ENCODE measurements at places on chromosomes 13 and 19.

DNA sequence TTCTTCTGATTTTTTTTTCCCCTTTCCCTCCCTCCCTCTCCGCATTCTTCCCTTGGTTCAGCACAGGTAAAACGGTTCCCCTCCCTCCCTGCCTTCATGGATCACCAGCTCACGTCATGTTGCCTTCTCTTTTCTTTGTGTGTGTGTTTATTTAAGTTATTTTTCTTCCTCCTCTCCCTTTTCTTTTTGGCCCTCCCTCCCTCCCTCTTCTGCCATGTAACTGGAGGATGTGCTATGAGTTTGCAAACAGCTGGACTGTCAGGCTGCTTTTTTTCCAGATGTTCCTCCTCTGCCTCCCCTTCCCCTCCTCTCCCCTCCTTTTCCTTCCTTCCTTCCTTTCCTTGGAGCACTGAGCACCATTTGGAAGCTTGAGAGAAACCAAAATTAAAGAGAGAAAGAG, 2.0 kb downstream of the LENG9 start:
- no peak for DNase-seq

GRCh38 chr13:109785141-109785891, 1.1 kb downstream of the IRS2 start:
- DNase-seq, result peak; percentile 61

GRCh38 chr19:10812902-10813404, 23.1 kb downstream of the TMED1 start:
- DNase-seq, result no peak

GRCh38 chr19:18435178-18435841, 2.6 kb downstream of the ISYNA1 start:
- no peak for DNase-seq

DNA sequence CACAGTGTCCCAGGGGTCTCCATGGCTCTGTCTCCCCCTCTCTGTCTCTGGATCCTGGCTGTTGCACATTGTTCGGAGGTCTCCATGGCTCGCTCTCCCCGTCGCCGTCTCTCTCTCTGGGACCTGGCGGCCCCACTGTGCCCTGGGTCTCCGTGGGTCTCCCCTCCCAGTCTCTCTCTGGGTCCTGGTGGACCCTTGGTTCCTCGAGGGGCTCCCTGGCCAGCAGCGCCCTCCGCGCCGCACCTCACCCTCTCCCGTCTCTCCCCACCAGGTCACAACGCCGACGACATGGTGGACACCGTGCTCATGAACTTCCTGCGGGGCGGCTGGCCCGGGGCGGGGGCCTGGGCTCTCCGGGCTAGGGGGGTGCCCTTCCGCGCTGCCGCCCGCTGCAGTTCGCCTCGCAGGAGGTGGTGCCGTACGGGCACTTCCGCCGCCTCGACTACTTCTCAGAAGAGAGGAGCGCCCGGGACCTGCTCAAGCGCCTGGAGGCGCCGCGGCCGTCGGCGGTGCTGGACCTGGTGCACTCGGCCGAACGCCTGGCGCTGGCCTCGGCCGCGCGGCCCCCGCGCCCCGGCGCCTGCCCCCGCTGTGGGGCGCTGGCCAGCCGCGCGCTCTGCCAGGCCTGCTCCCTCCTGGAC, 29.1 kb downstream of the SIGLEC5 start:
- DNase-seq, result no peak

- no peak for DNase-seq
Measured at GRCh38 chr13:112760435-112760834, 70.6 kb downstream of the ATP11A start.

GRCh38 chr13:101757446-101758039, 305.1 kb downstream of the ITGBL1 start:
- DNase-seq, result no peak

GRCh38 chr13:40780822-40781401, 8.5 kb upstream of the SLC25A15 start:
- DNase-seq, result no peak

GRCh38 chr19:34337739-34338138, 27.3 kb upstream of the GPI start:
- DNase-seq, result no peak

GRCh38 chr13:108733022-108733560, 103.7 kb downstream of the MYO16 start:
- no peak for DNase-seq

DNA sequence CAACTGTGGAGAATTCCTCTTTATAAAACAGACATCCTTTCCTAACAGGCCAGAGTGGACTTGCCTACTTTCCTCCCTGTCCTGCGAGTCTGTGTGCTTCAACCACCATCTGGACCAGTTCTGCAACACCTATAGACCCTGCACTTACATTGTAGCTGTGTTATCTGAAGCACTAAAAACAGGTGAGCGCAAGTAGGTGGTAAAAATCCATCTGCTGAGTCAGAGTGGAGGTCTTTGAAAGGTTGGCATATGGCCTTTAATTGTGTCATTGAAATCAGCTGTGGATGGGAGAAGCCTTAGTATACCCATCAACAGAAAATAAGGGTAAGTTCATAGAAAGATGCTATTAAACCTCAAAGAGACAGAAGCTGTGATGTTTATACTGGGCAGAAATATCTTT, 7.6 kb upstream of the NALCN start:
- no peak for DNase-seq

DNA sequence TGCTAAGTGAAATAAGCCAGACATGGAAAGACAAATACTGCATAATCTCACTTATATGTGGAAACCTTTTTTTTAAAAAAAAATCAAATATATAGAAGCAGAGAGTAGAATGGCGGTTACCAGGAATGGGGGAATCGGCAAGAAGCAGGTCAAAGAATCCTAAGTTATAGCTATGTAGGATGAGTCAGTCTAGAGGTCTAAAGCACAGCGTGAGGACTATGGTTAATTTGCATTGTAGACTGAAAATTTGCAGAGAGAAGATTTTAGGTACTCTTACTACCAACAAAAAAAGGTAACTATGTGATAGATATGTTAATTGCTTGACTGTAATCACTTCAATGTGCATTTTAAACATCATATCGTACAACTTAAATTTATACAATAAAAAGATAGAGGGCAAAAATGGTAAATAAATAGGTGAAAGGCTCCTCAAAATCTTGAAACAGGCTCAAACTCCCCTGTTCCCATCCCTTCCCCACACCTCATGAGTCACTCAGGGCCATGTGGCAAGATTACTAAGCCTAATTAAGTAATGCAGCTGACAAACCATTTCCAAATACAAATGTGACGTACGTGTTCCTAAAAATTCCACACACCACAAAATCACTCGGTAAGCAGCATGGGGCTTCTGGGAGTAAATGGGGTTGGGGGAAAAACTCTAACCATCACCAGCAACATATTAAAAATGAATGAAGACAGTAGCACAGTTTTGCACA, 159.0 kb downstream of the USP12 start:
- DNase-seq, result no peak

- DNase-seq, result peak; percentile 74
Measured at GRCh38 chr19:772730-773436, 22.0 kb downstream of the MISP start.

GRCh38 chr19:403221-404027, 5.5 kb downstream of the C2CD4C start:
- DNase-seq, result no peak

GRCh38 chr19:2022289-2022688, 6.8 kb upstream of the BTBD2 start:
- no peak for DNase-seq

DNA sequence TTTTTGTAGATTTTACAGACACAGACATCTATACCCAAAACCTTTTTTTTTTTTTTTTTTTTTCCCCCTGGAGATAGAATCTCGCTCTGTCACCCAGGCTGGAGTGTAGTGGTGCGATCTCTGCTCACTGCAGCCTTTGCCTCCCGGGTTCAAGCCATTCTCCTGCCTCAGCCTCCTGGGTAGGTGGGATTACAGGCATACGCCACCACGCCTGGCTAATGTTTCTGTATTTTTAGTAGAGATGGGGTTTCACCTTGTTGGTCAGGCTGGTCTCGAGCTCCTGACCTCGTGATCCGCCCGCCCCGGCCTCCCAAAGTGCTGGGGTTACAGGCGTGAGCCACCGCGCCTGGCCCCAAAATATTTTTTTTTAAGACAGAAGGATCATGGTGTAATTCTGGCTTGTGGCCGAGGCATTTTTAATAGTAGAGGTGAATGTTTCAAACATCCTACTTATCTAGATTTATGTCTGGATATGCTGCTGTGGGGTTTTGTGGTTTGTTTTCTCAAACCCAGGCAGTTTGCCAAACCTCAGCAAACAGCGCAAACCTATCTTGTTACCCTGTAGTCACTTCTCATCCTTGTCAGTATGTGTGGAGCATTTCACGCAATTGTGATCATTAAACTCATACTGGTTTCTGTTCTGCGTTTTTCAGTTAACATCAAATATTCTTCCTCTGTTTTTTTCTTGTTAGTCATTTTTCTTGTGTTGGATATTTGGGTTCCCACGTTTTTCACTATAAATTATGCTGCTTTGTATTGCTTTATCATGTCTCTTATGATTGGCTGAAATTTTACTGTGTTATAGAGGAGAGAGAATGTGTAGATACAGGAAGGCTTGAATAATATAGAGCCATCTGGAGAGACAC, 36.2 kb upstream of the GARRE1 start:
- no peak for DNase-seq

DNA sequence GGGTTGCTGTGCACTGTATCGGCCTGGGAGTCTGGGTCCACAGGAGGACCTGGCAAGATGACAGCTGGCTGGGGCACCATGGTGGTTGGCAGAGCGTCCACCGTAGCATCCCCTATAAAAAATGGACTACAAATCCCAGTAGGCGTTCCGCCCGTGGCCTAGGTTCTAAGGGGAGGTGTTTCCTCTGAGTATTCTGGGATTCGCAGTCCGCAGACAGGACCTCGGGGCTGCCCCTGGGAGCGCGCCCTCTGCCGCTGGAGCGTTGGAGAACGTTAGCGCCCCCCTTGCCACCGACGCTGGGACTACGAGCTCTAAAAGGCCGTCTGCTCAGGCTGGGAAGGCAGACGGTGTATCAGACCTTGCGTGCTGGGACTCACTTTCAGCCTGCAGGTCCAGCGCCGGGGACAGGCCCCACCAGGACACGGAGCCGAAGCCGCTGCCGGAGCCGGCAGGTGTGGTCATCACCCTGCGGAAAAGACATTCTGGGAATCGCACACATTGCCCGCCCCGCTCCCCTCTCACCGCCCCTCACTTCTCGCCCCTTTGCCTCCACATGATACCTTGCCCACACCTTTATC, 372 bp downstream of the DNAAF3 start:
- peak; percentile 83 for DNase-seq

DNA sequence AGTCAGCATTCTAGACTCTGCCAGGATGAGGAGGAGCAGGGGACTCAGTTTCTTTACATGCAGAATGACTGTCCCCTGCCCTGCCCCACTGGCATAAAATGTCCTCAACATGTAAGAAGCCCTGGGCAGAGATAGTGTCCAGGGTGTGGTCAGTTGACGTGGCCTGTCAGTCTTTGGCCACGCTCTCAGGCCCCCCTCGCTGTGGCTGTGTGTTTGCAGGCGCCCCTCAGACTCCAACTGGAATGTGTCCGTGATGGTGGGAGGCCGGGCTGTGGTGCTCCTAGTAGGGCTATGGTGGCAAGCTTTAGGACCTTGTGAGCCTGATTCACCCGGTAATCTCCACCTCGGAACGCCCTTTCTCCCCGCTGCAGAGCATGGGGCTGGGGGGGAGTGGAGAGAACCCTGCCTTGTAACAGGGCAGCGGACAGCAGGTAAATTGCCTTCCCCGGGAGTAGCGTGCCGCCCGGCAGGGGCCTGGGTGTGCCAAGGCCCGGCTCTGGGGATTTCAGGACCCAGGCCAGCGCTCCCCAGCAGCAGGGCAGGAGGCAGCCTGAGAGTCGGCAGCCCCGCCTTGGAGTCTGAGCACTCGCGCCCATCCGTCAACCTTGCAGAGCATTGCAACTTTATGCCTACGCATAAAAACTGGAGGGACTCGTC, 62.3 kb downstream of the CHST8 start:
- peak; percentile 91 for DNase-seq

- DNase-seq, result no peak
Measured at GRCh38 chr19:29448046-29448445, 77.7 kb upstream of the VSTM2B start.

GRCh38 chr13:105485081-105485480, 1050.4 kb downstream of the EFNB2 start:
- no peak for DNase-seq

DNA sequence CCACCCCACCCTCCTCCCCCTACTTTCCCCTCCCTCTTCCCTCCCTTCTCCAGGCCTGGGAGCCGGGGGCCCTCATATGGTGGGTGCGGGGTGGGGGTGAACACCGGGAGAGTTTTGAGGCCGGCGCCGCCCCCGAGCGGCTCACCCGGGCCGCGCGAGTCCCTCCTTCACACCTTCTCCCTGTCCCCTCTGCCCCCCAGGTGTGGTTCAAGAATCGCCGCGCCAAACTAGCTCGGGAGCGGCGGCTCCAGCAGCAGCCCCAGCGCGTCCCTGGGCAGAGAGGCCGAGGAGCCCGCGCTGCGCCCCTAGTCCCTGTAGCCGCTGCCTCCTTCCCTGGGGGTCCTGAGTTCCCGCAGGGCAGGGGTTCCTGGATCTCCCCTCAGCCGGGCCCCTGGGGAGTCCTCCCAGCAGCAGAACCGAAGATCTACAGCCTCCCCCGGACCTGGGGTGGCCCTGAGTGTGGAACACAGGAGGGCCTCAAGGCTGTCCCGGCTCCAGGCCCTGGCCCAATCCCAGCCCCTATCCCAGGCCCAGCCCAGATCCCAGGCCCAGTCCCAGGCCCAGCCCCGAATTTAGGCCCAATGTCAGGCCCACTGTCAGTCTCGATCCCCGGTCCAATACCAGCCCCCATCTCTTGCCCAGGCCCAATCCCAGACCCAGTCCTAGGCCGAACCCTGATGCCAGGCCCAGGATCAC, 1.7 kb downstream of the TPRX2 start:
- DNase-seq, result no peak

DNA sequence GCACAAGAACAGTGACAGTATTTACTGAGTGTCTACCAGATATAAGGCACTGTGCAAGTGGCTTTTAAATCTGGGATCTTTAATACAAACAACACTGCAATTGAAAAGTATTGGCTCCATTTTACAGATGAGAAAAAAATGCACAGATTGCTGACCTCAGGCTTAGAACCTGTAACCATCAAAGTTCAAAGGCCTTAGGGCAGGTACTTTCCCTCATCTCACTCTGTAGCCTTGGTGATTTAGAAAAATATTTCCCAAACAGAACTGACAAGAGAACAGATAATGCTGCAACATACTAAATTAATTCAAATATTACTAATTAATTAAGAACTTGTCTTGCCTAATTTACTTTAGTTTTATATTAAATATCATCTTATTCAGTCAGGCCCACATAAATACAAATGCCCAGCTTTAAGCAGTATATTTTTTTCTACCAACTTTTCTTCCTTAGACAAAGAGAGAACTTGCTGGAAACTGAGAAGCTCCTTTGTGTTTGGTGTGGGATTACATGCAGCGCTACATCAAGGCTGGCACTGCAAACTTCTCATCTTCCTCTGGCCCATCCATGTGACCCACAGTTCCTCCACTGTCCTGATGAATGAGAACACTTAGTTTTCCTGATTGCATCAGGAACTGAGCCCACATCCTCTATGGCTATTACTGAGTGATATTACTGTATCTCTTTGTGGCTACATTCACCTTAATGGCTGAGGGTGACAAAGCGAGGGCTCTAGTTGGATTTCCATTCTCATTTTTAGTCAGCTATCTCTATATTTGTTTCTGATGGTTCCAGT, 302.1 kb downstream of the ENOX1 start:
- no peak for DNase-seq

- DNase-seq, result no peak
Measured at GRCh38 chr19:21626924-21627697, 121.7 kb downstream of the ZNF429 start.

Data from nephron progenitor cell (in vitro differentiated cells).